ENCODE measurements at places on chromosomes 6 and 20.

DNA sequence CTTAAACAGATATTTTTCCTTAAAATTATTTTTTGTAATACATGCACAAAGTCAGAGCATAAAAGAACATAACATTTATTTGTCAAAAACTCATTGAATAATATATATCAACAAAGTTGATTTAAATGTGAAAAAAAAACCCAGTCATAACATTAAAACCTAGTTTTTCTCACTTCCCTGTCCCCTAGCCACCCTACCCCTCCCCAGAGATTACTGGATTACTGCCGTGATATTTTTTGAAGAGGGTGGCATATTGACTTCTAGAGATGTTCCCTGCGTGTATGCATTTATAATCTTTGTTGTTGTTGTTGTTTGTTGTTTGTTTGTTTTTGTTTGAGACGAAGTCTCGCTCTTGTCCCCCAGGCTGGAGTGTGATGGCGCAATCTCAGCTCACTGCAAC, 52.4 kb upstream of the ARMC2 start:
- no peak overlapping the region for H3K27ac ChIP-seq
- H3K4me3 ChIP-seq: no peak overlapping the region
- DNase-seq: no peak
- no peaks in the 10 kb centered on the region for H3K36me3 ChIP-seq
- no peaks in the 10 kb centered on the region for H3K27me3 ChIP-seq

- no peak overlapping the region for H3K27ac ChIP-seq
- no peaks in the 10 kb centered on the region for H3K36me3 ChIP-seq
- H3K4me1 ChIP-seq: no peaks in the 10 kb centered on the region
- peak; percentile 28 for DNase-seq
- H3K27me3 ChIP-seq: no peaks in the 10 kb centered on the region
- no peak overlapping the region for H3K4me3 ChIP-seq
Observed at GRCh38 chr6:146582857-146583256, 15.9 kb upstream of the ADGB start.

DNA sequence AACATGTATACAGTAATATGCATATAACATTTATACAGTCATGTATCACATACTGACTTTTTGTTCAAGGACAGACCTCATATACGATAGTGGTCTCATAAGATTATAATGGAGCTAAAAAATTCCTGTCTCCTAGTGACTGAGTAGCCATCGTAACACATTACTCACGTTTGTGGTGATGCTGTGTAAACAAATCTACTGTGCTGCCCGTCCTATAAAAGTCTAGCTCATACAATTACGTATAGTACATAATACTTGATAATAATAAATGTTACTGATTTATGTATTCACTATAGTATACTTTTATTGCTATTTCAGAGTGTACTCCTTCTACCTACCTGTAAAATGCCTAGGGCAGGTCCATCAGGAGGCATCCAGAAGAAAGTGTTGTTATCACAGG, 17.4 kb downstream of the SERAC1 start:
- DNase-seq: no peak
- H3K36me3 ChIP-seq: peaks cover 58% of the 10 kb centered on the region
- H3K4me1 ChIP-seq: no peaks in the 10 kb centered on the region
- no peak overlapping the region for H3K27ac ChIP-seq
- no peaks in the 10 kb centered on the region for H3K27me3 ChIP-seq

GRCh38 chr6:134123666-134124208, 71.3 kb upstream of the SLC2A12 start:
- no peak for DNase-seq
- H3K27ac ChIP-seq: no peak overlapping the region
- no peaks in the 10 kb centered on the region for H3K27me3 ChIP-seq
- H3K4me3 ChIP-seq: no peak overlapping the region

DNA sequence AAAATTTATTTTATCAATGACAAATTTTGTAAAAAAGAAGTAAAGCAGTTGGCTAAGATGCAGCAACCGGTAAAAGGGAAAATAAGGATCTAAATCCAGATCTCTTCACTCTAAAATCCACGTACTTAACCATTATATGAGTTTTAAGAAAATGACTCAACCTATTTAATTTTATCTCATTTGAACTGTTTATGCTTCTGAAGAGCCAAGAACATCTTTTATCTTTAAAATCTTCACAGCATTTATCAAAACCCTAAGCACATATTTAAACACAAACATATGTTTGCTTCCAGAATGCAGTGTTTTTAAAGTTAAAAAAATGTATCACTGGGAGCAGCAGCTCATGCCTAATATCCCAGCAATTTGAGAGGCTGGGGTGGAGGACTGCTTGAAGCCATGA, 339.2 kb downstream of the NKAIN2 start:
- H3K4me3 ChIP-seq: no peak overlapping the region
- no peak for DNase-seq
- H3K27me3 ChIP-seq: no peaks in the 10 kb centered on the region
- H3K36me3 ChIP-seq: no peaks in the 10 kb centered on the region

DNA sequence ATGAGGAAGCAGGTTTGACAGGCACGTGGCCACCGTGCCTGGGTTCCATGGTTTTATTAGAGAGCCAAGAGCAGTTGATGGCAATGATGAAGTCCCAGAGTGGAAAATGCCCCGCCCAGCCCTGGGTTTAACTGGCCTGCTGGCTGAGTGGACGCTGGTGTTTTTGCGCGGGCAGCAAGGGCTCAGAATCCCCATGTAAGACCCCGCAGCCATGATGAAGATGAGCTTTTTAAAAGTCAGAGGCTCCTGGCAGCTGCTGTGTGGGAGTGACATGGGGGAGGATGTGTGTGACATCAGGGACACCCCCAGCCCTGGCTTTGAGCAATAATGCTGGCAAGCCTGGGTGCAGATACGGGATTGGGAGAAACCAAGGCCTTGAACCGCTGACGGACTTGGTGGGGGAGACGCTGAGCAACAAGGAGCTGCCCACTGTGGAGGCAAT, 33.0 kb upstream of the SLCO4A1 start:
- DNase-seq: no peak
- H3K4me3 ChIP-seq: no peak overlapping the region
- no peaks in the 10 kb centered on the region for H3K36me3 ChIP-seq
- no peaks in the 10 kb centered on the region for H3K27me3 ChIP-seq

GRCh38 chr20:15922556-15922955, 650.7 kb downstream of the KIF16B start:
- H3K4me3 ChIP-seq: no peak overlapping the region
- no peaks in the 10 kb centered on the region for H3K27me3 ChIP-seq
- no peaks in the 10 kb centered on the region for H3K36me3 ChIP-seq
- no peak overlapping the region for H3K27ac ChIP-seq
- DNase-seq: no peak

DNA sequence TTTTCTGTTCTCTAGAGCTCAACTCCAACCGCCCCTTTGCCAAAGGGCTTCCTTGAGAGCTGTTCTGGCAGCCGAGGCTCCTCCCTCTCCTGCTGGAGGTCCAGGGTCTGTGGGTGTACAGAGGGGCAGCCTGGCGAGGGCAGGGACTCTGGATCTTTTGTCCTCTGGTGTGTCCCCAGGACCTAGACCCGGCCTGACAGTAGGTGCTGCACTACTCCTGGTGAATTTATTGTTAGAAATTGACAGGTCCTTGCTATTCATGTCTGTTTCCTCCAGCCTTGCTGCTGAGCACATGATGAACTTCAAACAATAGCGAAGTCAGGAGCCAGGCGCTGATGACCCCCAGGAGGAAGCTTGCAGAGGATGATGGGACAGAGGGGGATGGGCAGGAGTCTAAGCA, 234.7 kb upstream of the SULF2 start:
- no peak overlapping the region for H3K27ac ChIP-seq
- no peaks in the 10 kb centered on the region for H3K4me1 ChIP-seq
- no peaks in the 10 kb centered on the region for H3K36me3 ChIP-seq
- peaks cover 4% of the 10 kb centered on the region for H3K27me3 ChIP-seq

DNA sequence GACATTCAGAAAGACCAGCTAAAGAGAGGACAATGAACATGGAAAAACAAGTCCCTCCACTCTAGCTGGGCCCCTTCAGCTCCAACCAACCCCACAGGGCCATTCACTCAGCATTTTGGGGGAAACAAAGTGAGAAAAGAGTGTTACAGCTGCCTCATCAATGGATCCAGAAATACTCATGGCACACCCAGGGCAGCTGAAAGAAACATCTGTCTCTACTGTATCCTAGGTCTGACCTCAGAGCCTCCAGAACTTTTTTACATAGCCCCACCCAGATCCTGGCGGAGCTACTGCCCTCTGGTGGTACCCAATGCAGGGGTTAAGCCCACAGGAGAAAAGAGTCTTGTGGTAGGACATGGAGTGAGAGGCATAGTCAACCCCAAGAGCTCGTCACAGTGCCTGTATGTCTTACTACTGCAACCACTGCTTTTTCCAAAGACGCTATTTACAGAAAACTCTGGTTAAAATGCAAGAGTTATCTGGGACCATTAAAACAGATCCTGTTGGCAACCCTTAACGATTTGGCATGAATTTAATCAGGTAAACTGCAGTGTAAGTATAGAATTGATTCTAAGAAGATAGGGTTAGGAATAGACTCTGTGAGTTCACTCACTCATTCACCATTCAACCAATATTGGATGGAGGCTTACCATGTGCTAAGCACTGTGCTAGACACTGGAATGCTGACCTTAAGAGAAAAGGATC, 37.4 kb upstream of the FAM83C start:
- no peaks in the 10 kb centered on the region for H3K27me3 ChIP-seq
- peaks cover 11% of the 10 kb centered on the region for H3K36me3 ChIP-seq
- no peak overlapping the region for H3K4me3 ChIP-seq
- DNase-seq: no peak
